ENCODE measurements at places on chromosomes 7 and 10.
A peak's percentile ranks its signal among the peaks of the same experiment; 100 is the strongest.

- DNase-seq = no peak
These were observed 17.0 kb downstream of the CUBN start for GRCh38 chr10:17112566-17112965.

- DNase-seq = peak; percentile 63
These were observed 140.4 kb upstream of the NAMPT start for GRCh38 chr7:106425017-106425719.

DNA sequence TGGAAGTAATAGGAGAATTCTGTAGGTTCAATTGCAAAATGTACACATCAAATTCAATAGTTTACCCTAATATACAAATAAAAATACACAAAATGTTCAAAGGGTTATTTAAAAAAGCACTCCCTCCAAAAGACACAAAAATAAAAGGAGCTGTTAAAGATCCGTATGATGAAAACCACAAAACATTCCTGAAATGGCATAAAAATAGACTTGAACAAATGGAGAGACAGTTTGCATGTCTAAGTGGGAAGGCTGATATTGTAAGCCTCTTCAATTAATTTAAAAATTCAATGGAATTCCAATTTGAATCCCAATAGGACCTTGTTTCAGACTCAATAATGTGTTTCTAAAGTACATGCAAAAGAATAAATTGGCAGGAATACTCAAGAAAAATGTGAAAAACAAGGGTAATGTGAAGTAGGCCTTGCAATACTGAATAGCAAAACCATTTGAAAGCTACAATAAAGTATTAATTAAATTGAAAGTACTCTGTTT is 38.0 kb upstream of the INSYN2A start:
- DNase-seq = no peak

DNA sequence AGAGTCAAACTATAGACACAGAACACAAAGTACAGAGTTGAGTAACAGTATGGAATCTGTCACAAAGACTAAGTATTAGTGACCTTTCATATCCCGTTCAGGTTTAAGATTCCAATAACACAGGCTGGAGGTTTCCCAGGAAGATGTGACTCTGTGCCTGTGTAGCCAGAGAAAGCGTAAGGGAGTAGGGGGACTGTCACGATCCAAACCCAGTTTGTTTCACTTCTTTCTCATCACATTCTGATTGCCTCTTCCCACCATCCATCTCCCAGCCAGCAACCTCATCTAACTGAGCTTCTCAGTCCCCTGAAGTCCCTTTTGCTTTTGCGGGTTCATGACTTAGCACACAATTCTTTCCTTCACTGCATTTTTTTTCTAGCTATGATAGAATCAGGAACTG is 76.4 kb upstream of the NPVF start:
- DNase-seq = no peak

DNA sequence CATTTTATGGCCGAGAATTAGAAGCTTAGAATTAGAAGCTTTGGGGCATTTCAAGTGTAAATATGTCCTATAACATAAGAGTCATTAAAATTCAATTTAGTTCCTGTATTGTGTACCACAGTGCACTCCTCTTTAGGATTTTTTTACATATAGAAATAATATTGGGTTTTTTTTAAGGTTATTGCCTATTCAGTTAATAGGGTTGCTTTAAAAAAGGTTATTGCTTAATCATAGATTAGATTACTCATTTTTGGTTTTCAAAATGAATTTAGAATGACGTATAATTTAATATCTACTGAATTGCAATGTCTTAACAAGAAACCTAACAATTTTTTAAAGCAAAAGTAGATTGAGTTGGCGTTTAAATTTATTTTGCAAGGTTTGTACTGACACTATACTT is 34.1 kb downstream of the NOC3L start:
- no peak for DNase-seq

DNA sequence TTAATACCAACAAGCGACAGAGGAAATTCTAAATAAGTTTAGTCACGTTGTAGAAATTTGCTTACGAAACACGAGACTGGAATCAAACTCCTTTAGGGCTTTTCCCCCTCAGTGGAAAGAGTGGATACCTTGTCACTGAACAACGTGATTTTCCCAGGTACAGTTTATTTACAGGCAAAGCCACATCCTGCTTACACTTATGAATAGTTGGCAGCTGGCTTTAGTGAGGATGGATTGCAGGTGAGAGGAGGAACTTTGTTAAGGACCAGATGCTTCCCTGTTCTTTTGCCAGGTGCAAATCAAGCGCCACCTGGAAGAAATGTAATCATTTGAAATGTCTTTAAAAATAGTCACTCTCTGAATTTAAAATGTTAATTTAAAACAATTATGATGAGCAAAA is 282.4 kb downstream of the ADARB2 start:
- DNase-seq = no peak

- no peak for DNase-seq
These were observed 122.9 kb upstream of the LYZL2 start for GRCh38 chr10:30752481-30752881.

DNA sequence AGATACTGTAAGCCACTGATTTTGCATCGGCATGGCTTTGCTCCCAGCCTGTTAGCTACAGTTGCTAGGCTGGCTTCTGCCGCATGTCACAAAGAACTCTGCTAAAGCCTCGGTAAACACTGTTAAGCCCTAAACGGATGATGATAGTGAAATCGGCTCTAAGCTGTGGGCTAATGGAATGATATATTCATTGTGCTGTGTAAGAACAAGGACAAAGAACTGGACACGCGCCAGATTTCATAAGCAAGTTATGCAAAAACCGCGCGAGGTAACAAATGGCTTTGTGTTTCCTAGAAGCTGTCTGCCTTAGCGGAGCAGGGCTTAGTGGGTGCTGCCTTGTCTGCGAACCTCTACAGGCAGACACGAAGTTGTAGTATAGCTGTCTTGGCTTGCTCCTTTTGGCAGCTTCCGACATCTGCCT is 331.3 kb upstream of the COBL start:
- DNase-seq = no peak

DNA sequence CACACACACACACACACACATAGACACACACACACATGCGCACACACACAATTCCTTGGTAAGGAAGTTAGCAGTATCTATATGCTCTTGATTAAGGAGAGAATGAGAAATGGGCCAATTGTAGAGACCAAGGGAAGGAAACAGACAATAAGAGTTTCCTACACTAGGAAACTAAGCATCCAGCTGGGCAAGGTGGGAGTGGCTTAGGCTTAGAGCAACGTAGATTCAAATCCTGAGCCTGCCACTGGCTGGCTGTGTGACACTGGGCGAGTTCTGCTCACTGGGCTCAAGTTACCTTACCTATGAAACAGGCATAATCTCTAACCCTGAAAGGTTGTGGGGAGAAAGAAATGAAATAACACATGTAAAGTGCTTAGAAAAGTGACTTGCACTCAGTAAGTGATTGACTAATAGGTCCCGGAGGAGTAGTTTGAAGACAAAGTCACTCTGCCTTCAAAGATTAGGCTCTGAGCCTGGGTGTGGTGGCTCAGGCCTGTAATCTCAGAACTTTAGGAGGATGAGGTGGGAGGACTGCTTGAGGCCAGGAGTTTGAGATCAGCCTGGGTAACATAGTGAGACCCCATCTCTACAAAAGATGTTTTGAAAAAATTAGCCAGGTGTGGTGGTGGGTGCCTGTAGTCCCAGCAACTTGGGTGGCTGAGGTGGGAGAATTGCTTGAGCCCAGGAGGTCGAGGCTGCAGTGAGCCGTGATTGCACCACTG is 701.4 kb downstream of the PARD3 start:
- no peak for DNase-seq

- no peak for DNase-seq
These were observed 51.7 kb downstream of the DAGLB start for GRCh38 chr7:6395898-6396595.

DNA sequence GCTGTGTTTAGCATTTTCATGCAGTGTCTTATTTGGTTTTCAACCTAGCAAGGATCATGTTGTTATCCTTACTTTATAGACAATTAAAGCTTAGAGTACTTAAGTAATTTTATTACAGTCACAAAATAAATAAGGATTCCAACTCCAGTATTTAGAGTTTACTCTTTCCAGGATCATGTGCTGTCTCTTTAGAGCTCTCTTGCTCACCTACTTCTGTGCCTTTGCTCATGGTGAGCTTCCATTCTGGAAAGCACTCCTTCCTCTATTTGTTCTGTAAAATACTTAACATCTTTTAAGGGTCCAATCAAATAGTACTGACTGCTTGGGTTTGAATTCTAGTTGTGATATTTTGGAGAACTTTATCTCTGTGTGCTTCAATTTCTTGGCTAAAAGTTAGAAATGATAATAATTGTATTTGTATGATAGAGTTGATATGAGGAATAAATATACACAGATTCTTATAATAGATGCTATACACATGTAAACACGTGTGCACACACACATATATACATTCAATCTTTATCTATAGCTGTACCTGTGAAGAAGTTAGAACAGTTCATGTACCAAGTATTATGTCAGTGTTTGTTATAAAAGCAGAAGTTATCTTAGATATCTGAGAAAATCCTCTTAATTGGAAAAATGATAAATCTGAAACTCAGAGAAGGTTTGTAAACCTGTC is 18.2 kb upstream of the CALCR start:
- no peak for DNase-seq

DNA sequence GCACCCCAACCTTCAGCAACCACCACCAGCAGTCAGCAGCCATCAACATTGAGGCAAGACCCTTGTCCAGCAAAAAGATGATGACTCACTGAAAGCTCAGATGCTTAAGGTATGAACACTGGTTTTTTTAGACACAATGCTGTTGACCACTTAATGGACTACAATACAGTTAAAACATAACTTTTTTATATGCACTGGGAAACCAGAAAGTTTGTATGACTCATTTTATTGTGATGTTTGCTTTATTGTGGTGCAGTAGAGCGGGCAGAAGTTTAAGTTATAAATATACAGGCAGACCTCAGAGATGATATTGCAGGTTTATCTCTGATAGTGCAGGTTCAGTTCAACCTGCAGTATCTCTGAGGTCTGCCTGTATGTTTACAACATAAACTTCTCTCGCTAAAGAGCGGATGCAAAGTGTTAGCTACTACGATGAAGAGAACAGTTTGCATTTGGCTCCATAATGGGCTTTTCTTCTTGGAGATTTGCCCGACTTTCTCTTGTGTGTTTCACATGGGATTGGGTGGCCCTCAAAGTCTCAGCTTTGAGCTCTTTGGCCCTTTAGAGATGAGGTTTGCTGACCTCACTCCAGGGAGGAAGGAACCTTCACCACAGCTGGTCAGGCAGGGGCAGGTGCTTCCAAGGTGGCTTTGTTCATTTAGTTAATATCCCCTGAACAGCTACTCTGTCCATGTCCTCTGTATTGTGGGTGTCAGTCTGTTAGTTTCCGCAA is 84.4 kb upstream of the SHH start:
- DNase-seq = no peak

GRCh38 chr10:100717166-100717565 is 28.2 kb upstream of the PAX2 start:
- DNase-seq = no peak

GRCh38 chr10:126955934-126956711 is 50.9 kb downstream of the DOCK1 start:
- DNase-seq = no peak

GRCh38 chr10:104020020-104020419 is 53.1 kb downstream of the SLK start:
- no peak for DNase-seq

GRCh38 chr7:117012696-117013095 is 59.4 kb downstream of the ST7 start:
- no peak for DNase-seq

DNA sequence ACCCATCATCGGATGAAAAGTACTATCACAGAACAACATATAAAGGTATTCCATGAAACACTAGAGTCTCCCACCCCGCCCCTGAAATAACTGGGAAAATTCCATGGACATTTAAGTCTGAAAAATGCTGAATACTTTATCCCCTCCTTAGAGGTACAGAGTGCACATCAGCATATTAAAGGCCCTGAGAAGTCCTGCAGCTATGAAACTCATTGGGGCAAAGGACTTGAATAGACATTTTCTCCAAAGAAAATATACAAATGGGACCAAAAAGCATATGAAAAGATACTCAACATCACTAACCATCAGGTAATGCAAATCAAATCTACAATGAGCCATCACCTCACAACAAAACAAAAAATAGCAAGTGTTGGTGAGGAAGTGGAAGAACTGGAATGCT is 18.9 kb downstream of the XPNPEP1 start:
- no peak for DNase-seq

- no peak for DNase-seq
These were observed 178.4 kb downstream of the SH3PXD2A start for GRCh38 chr10:103676851-103677417.

GRCh38 chr10:117499248-117500105 is 43.1 kb upstream of the EMX2 start:
- no peak for DNase-seq

- no peak for DNase-seq
These were observed 45.7 kb downstream of the VAX1 start for GRCh38 chr10:117092386-117092785.

- DNase-seq = peak; percentile 76
These were observed 9.9 kb upstream of the PSMG3 start for GRCh38 chr7:1579481-1580421.

- DNase-seq = no peak
These were observed 745 bp upstream of the ORAI2 start for GRCh38 chr7:102432442-102433218.

GRCh38 chr10:118948786-118949185 is 80.7 kb upstream of the NANOS1 start:
- no peak for DNase-seq

DNA sequence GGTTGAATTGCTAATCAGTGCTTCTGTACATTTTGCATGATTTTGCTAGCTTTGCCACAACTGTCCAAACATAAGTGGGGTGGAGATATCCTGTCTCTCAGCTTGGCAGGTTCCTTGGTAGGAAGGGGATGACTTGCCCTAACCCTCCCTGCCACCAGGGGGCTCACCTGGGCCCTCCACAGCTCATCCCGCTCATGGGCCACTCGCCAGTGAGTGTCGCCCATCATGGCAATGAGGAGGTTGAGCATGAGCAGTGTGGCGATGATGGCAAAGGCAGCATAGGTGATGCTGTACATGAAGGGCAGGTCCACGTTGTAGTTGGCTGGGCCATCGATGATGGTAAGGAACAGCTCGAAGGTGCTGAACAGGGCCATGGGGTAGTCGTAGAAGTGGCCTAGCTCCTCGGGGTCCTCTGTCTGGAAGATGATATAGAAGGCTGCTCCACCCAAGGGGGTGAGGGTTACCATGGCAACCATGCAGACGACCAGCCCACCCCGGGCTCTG is 12.2 kb downstream of the TRPV6 start:
- peak; percentile 30 for DNase-seq

- no peak for DNase-seq
These were observed 8.5 kb upstream of the CSTF2T start for GRCh38 chr10:51707821-51708424.

DNA sequence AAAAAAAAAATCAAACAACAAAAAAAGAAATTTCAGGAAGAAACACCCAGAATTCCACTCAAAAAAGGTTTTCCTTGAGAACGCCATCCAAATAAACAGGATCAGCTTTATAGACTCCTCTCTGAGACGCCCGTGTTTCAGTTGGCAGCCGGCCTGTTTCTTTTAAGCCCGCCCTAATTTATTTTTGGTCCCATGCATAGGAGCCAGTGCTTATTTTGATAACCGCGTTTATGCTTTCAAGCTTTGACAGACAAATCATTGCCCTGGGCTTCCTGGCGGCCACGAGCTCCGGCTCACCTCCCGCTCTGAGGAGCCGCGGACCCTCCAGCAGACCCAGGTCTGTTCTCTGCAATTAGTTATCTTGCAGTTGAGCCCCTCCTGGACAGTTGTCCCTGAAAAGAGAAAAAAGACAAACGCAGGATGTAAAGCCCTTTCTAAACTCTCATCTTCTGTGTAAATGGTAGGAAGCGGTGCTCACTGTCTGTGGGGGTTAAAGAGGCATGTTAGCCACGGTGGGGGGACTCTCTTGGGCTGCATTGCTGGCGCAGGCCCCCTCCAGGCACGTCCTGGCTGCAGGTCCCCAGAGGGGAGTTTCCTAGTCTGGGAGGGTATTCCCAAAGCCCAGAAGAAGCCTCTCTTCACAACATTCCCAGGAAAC is 22.2 kb upstream of the UNCX start:
- DNase-seq = no peak

All from stimulated activated CD4-positive, alpha-beta T cell treated with anti-CD3 and anti-CD28 coated beads, Interleukin-4, amount 100 ng/mL, for 1 hour (primary cell).